NCI-H2081 treated with DMSO at 0.1 percent for 48 hours (cell line): ENCODE measurements at places on chromosomes 13 and 19.

DNA sequence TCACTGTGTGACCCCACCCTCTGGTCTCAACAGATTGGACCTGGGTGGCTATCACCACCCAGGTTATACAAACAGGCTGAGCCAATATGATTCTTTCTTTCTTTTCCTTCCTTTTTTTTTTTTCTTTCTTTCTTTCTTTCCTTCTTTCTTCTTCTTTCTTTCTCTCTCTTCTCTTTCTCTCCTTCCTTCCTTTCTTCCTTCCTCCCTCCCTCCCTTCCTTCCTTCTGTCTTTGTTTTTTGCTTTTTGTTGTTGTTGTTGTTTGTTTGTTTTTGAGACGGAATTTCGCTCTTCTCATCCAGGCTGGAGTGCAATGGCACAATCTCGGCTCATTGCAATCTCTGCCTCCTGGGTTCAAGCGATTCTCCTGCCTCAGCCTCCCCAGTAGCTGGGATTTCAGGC lies 17.0 kb upstream of the PTPRS start:
- no peak for DNase-seq

- DNase-seq: no peak
These were observed at the start of the genes OR7A5 and OR7C1 for GRCh38 chr19:14835011-14835410. OR7A5 (minus strand) TSS chr19:14835185; CDS start chr19:14828241, 6,944 bp downstream. OR7C1 (minus strand) TSS chr19:14835185; CDS start chr19:14800136, 35,049 bp downstream.

GRCh38 chr13:33249066-33249465 lies 36.5 kb downstream of the STARD13 start:
- no peak for DNase-seq

DNA sequence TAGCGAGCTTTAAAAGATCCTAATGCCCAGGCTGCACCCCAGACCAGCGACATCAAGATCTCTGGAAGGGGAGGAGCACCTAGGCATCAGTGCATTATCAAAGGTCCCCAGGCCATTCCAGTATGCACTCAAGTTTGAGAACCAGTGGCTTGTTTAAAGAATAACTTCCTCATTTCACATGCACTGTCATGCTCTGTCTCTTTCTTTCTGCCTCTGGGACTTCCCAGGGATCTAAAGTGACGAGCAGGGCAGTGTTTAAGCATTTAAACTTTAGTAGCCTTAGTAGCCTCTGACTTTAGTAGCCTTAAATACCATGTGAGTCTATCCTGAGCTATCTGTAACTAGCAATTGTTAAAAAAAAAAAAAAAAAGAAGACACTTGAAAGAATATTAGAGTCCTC lies 8.9 kb upstream of the FARP1 start:
- DNase-seq: no peak

DNA sequence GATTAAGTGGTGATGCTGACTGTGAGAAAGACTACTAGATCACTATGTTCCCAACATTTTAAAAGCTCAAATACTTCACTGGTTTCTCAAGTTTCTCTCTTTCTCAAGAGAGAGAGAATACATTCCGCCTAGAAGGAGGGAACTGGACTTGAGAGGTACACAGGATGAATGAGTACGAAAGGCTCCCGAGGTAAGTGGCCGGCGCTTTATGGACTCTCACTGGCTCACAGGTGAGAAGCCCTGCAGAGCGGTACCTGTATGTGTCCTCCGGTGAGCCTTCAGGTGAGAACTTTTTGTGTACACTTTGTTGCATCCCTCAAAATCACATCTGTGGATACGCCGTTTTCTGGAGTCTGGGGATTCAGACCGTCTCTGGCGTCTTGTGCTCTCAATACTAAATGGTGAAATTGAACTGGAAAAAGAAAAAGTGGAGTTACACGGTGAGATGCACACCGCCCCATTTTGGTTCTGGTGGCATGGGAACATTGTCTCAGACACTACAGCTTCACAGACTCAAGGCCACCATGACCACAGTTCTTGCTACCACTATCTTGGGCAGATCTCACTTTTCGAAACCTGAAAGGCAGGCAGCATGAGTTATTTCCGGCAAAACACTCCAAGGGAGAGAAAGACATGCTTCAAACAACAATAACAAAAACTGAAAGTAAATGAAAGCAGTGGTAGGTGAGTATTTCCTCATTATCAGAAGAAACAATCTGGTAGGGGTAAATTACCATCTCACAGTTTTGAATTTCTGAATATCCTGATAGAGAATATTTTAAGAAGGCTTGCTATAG lies 418.9 kb downstream of the KLF12 start:
- no peak for DNase-seq

- DNase-seq: no peak
These were observed 9.3 kb downstream of the PLEKHA4 start for GRCh38 chr19:48858984-48859710.

GRCh38 chr13:112106478-112107141 lies 39.7 kb downstream of the SOX1 start:
- DNase-seq: no peak

GRCh38 chr13:21625366-21625765 lies 21.4 kb upstream of the MICU2 start:
- DNase-seq: no peak
